ENCODE measurements at places on chromosomes 7 and 10.

GRCh38 chr10:30412901-30413300, 21.1 kb upstream of the MAP3K8 start:
- DNase-seq: no peak

DNA sequence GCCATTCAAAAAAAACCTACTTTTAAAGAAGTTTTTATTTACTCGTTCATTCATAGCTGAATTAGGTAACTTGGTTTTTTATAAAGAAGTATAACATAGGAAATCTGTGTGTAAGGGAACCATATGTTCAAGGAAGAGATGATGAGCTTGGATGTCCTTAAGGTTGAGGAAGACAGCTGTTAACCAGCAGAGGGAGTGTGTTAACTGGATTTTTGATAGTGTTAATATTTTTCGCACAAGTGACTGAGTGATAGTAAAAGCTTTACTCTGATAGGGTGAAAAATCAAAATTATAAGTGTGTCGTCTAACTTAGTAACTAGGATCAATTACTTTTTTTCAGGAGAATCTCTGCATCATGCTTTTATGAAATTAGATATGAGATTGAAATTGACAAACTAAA, 134.7 kb downstream of the ARL5B start:
- DNase-seq: peak; percentile 6

DNA sequence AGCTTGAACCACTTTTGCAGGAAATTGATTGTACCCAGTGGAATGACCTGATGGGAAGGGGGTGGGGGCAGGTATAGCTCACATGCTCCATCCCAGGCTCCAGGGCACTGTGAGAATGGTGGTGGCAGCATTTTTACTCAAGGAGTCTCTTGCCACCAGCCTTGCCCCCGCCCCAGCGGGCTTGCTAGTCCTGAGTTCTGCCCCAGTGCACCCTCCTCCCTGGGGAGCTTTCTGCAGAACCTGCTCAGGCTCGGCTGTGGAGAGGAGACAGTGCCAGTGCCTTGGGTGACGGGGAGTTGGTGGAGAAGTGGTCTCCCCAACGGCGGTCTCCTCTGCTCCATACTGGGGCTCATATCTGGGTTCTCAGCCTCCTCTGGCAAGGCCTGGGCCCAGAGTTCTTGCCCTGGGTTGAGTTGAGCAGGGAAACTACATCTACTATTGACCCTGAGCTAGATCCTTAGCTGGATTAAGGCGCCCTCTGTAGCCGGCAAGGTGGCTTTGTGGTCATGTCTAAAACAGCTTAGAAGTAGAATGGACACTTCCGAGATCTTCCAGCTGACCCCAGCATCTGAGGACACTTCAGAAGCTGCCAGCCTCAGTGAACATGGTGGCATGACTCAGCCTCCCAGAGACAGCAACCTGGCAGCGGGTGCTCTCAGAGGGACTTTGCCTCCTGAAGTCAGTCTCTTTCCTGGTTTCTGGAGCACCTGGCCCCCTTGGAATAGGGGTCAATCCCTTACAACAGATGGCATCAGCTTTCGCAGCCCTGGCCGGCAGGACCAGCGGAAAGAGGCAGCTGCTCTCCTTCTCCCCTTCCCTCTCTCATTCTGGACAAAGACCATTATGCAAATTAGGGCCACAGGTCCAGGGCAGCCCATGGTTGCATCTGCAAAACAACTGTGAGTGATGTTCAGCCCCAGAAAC, 363.4 kb upstream of the MKI67 start:
- DNase-seq: no peak

GRCh38 chr10:128178302-128178958, 52.2 kb upstream of the MKI67 start:
- no peak for DNase-seq

DNA sequence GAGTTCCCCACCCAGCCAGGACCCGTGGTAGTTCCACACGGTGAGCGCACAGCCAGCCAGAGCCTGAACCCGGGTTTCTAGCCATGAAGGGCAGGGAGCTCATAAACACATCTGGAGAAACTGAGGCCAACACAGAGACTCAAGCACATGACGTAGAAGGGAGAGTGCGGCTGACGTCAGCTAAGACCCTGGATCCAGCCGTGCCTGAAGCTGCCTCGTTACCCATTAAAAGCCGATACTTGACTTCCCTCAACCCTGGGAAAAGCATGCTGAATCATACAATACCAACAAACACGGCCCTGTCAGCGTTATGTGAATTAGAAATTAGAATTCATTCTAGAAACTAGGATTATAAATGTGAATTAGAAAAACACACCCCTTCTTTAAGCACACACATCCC, 65.2 kb upstream of the PDGFA start:
- DNase-seq: no peak

DNA sequence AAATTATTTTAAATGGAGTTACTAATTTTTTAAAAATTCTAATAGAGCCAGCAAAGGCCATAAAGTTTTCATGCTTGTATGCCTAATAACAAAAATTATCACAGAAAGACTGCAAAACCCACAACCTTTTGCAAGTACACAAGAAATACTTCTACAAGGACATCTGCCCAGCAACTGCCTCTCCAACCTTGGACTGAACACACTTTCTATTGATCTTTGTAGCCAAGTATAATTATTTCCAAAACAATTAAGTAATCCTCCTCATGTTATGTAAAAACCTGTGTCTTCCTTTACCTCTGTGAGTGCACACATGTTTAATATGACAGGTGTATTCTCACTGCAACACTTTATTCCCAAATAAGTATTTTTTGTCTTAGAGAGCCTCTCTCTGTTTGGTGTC, 16.6 kb upstream of the ACSM6 start:
- no peak for DNase-seq

- DNase-seq: no peak
These were observed 32.8 kb upstream of the FAM20C start for GRCh38 chr7:159370-160270.

DNA sequence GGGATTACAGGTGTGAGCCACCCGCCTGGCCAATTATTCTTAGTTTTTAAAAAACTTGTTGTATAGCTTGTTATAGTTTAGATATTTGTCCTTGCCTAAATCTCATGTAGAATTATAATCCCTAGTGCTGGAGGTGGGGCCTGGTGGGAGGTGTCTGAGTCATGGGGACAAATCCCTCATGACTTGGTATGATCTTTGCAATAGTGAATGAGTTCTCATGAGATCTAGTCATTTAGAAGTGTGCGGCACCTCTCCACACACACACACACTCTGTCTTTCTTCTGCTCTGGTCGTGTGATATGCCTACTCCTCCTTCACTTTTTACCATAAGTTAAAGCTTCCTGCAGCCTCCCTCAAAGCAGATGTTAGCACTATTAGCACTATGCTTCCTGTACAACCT, 37.2 kb downstream of the FAM149B1 start:
- no peak for DNase-seq

DNA sequence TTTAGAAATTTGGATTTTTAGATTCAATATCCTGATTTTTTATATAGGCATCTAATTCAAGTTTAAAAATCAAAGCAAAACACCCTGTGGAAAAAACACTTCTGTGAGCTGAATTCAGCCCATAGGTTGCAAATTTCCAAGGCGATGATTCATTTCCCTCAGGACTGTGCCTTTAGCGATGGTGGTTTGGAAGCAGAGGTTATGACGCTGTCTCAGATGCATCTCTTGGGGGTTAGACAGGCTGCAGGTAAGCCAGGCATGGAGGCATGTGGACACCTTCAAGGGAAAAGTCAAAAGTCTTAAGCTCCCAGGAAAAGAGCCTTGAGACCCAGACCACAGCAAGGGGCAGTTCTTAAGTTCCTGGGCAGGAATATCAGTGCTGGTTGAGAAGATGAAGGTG, 9.5 kb upstream of the FRA10AC1 start:
- no peak for DNase-seq

Data from non-pigmented ciliary epithelial cell (primary cell).